ENCODE measurements at places on chromosomes 5 and 9.

- peak; percentile 68 for DNase-seq
Observed at GRCh38 chr5:172007175-172008110, 1.0 kb upstream of the FBXW11 start.

DNA sequence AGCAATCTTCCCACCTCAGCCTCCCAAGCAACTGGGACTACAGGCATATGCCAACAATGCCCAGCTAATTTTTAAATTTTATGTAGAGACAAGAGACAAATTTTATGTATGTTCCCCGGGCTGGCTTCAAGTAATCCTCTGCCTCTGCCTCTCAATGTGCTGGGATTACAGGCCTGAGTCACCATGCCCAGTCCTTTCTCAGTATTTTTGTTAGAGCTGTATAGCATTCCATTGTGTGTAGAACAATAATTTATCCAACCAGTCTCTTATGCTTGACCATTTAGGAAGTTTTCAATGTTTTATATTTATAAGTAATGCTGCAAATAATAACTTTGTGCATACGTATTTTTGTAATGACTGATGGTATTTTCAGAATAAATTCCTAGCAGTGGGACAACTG is 38.9 kb upstream of the CTXN3 start:
- no peak for DNase-seq

DNA sequence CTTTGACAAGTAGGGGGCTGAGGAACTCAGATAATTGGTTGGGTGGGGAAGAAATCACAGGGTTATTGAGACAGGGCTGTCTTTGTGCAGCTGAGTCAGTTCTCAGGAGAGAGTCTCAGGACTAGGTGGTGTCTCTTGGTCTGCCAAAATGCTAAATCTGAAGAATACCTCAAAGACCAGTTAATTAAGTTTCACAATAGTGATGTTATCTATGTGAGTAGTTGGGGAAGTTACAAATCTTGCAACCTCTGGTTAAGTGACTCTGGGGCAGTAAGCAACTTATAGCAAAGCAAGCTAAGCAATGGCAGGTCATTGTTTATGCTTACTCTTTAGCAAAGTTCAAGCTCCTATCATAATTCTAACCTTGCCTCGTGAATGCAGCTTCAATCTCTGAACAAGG is 53.6 kb downstream of the GIN1 start:
- DNase-seq, result no peak

DNA sequence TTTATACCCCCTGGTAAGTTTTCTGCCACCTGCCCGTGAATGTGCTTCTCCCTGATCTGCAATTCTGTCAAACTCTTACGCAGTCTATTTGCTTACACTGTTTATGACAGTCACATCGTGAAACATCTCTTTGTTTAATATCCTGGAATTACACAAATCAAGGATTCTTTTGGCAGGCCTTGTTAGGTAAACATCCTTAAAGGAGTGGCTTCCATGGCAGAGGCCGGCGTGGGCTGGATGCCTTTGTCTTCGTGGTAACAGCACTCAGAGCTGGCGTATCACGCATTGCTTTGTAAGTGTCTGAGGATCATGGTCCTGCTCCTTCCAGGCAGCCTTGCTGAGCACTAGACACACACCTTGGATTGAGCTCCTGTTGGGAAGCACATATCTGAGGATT is 145.7 kb downstream of the IRX1 start:
- no peak for DNase-seq

- DNase-seq, result no peak
Observed at GRCh38 chr5:360257-361027, 38.9 kb downstream of the AHRR start.

DNA sequence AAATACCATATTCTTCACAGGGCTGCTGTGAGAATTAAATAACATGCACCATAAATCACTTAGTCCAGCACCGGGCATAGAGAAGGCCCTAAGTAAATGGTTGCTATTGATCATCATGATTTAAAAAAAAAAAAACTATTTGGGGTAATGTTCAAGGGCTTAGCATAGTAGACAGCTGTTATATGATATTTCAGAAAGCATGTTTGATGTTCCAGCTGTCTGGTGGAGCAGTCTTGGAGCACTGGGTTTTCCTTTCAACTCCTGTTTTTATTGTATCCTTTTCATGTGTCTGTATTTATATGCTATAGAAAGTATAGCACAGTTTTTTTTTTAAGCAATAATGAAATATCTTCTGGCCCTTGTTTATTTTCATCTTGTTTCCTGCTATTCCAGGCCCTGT is 28.0 kb upstream of the TOMM5 start:
- DNase-seq, result no peak

DNA sequence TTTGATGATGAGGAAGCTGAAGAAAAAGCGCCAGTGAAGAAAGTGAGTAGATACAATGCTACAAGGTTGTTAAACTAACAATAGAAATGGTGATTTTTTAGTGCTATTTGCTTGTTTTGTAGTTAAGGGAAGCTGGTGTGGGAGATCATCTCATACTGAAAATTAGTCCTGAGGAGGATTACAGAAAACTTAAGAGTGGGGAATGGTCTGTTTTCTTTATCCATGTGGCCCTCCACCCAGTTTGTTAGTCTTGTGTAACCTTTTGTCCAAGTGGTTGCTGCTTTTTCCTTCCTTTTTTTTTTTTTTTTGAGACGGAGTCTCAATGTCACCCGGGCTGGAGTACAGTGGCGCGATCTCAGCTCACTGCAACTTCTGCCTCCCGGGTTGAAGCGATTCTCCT is 12.5 kb downstream of the NPM1 start:
- no peak for DNase-seq

DNA sequence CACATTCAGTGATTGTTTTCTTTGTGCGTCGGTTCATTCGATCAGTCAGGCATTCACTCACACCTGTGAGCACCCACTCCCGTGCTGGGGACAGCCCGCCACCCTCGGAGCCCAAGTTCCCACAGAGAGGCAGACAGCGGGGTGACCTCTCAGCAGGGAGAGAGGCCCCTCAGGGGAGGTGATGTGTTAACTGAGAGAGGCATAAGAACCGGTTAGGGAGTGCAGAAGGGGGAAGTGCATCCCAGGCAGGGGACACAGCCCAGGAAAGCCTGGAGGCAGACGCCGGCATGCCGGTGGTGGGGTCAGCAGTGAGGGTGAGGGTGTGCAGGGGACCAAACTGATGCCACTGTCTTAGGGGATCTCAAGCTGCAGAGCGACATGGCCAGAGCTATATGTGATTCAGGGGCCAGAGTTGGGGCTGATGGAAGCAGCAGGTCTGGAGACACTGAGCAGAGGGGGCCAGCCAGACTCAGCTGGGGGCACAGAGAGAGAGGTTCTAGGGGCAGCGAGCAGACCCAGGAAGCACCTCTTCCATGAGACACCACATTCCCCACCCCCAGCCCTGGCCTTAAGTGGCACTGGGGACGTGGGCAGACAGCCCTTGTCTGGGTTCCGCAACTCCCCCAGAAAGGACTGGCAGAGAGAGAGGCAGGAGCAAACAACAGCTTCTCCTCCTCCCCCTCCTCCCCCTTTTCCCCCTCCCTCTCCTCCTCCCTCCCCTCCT is 35.9 kb downstream of the HK3 start:
- DNase-seq, result no peak

DNA sequence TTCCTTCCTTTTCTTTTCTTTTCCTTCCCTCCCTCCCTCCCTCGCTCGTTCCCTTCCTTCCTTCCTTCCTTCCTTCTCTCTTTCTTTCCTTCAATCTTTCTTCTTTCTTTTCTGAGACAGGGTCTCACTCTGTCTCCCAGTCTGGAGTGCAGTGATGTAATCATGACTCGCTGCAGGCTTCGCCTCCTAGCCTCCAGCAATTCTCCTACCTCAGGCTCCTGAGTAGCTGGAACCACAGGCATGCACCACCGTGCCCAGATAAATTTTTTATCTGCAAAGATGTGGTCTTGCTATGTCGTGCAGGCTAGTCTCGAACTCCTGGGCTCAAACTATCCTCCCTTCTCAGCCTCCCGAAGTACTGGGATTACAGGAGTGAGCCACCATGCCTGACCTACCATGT is 81.4 kb downstream of the SPATA31C2 start:
- DNase-seq, result no peak

- no peak for DNase-seq
Observed at GRCh38 chr5:25974451-25974850, 1063.9 kb downstream of the CDH9 start.

GRCh38 chr5:39835371-39835770 is 410.6 kb upstream of the DAB2 start:
- DNase-seq, result no peak

DNA sequence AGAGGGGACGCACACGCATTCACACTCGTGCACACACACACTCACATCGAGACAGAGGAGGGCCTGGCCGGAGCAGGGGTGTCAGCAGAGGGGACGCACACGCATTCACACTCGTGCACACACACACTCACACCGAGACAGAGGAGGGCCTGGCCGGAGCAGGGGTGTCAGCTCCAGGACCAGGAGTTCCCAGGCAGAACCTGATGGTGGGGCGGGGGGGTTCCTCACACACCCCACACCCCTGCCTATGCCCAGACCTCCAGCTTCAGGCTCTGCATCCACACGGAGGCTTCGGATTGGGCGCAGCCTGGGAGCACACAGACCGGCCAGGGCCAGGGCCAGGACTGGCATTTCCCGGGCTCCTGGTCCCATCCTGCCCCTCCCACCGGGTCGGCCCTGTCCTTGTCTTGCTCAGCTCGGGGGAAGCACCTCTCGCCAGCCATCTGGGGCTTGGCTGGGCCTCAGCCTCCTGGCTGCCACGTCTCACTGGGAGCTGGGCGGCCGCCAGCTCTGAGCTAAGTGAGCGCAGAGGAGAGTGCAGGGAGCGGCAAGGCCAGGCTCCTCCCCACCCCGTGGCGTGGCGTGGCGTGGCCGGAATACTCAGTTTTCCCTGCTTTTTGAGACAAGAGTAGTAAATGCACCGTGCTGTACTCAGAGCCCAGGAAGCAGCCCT is 31.3 kb downstream of the ADAMTS2 start:
- DNase-seq, result no peak

Data from DMS53 (cell line).